ENCODE measurements at places on chromosomes 3 and 15. TPM values are rescaled to one million over a fixed set of nuclear protein-coding genes. Genes with fewer than 3 reads are reported as not detected.
A peak's percentile ranks its signal among the peaks of the same experiment; 100 is the strongest.

- peak; percentile 55 for DNase-seq
Observed at GRCh38 chr3:133040696-133041523, 2.7 kb downstream of the TMEM108 start.

DNA sequence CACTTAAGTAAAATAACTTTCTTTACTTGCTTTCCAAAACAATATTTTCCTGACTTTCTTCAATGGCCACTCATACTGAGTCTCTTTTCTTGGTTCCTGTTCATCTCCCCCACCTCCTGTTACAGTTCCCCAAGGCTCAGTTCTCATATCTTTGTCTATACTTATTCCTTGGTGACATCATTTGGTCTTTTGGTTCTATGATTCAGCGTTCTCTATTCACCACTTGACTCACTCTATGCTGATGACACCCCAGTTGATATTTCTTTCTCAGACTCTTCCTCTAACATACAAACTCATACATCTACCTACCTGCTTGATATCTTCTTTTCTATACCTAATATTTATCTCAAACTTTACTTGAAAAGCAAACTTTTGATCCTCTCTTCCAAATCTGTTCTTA, 85.0 kb upstream of the P3H2 start:
- DNase-seq = peak; percentile 50

- DNase-seq = no peak
Observed at GRCh38 chr3:126676919-126677705, 22.2 kb upstream of the TXNRD3 start.

GRCh38 chr3:53382106-53382505, 34.8 kb upstream of the DCP1A start:
- peak; percentile 18 for DNase-seq

DNA sequence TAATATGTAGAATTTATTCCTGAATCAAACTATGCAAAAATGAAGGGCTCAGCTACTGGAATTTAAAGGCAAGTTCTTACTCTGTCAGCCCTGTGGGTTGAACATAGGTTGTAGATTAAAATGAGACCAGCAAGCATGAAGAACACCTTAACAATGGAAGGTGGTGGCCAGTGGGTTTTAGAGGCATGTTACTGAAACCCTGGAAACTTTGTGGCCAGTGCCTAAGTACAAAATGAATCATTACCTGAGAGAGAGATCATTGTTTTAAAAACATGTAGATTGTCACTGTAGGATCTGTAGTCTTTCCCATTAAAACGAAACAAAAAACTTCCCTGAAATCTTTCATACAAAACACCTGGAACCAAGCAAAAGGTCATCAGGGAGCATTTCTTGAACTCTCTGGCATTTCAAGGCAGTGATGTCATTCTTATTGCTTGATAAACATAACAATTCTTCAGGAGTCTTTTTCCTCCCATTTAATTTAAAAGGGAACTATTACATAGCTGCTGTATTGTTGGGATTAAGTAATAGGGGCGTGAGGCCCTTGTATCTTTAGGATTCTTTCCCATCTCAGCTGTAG, 51.8 kb downstream of the TMEM108 start:
- peak; percentile 77 for DNase-seq

- DNase-seq = peak; percentile 31
Observed at GRCh38 chr15:74053941-74054529, 28.3 kb downstream of the GOLGA6A start.

CORO2B gene
- total RNA-seq = 2.9 TPM
